ENCODE measurements at places on chromosomes 11 and 22.

GRCh38 chr11:65084598-65085375, 765 bp downstream of the ZFPL1 start:
- DNase-seq, result no peak

GRCh38 chr11:128963744-128964325, 21.2 kb upstream of the TP53AIP1 start:
- no peak for DNase-seq

GRCh38 chr11:69657456-69657910, 16.5 kb downstream of the CCND1 start:
- no peak for DNase-seq

DNA sequence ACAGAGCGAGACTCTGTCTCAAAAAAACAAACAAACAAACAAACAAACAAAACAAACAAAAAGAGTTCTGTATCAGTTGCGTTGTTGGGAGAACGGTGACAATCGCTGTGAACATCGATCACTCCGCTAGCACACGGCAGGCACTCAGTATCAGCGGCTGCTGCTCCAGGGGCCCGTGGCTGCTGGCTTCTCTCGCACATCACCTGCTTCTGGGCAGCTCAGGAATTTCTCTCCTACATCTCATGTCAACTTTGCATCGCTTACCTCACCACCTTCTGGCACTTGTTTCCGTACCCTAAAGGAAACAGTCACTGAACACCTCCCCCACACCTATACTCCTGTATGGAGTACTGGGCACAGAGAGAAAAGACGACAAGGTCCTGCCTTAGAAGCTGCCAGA, 70.3 kb upstream of the WNT7B start:
- DNase-seq, result no peak

GRCh38 chr22:30866811-30867271, 101.7 kb downstream of the MORC2 start:
- DNase-seq, result no peak

All from Kasumi-1 (cell line).